COR-L47 (cell line): ENCODE measurements at places on chromosomes 1 and 21.

DNA sequence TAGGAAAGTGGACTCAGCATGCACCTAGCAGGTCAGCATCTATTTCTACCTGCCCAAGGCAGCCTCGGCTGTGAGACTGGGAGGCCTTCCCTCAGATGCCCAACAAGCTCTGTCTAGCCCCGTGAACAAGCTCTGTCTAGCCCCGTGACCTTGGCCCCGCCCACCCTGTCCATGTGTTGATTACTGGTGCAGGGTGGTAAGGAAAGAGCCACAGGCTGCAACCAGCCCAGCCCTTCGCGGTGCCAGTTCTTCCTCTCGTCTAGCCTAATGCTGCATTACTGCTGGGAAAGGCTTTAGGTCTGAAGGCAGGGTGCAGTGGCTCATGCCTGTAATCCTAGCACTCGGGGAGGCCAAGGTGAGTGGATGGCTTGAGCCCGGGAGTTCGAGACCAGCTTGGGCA, 2.2 kb downstream of the GPR153 start:
- no peak for DNase-seq

DNA sequence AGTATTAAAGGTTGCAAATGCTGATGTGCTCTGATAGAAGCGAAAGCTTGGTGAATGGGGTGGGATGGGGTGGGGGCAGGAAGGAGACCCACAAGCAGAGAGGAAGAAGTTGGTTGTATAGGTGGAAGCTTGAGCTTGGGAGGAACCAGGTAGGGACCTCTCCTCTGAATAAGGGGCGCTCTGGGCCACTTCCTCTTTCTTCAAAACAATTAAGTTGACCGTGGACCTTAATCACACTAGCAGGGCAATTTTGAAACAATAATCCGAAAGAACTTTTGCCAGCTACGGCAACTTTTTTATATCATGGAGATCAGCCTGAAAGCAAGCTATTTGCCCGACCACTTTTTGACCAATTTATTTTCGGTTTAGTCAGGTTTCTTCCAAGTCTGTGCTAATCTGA, 1.9 kb upstream of the DYRK1A start:
- no peak for DNase-seq

- no peak for DNase-seq
Measured at GRCh38 chr1:226610671-226611070, 62.1 kb downstream of the STUM start.

- DNase-seq = peak; percentile 22
Measured at GRCh38 chr1:190068304-190068703, 409.4 kb downstream of the BRINP3 start.

DNA sequence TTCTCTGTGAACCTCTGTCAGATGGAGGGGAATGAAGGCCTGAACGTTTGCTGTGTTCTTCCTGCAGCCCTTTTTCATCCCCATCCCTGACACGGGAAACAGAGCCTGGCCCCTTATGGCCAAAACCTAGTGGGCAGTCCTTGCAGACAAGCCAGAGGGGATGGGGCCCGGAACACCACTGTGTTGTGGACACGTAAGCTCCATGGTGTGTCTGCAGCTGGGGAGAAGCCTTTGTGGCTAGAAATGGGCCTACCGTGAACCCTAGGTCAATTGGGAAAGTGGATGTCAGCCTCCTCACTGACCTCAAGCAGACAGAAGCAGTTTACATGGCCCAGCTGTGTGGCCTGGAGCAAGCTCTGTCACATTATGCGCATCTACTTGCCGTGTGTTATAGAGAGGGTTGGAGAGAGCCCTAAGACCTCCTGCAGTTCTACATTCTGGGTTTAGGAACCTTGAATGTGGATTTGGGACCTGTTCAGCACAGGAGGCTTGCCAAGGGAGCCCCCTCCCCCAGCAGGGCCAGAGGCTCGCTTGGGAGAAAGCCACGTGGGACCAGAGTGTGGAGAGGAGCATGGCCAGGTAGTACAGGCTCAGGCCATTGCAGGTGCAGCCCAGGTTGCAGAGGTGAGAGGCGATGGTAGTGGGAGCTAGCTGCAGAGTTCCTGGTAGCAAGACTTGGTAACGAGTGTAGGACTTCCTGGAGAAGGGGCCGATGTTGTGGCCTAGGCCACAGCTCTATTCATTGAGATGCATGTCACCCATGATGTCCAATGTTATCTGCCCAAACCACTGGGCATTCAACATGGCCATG, 20.7 kb downstream of the PARS2 start:
- no peak for DNase-seq

DNA sequence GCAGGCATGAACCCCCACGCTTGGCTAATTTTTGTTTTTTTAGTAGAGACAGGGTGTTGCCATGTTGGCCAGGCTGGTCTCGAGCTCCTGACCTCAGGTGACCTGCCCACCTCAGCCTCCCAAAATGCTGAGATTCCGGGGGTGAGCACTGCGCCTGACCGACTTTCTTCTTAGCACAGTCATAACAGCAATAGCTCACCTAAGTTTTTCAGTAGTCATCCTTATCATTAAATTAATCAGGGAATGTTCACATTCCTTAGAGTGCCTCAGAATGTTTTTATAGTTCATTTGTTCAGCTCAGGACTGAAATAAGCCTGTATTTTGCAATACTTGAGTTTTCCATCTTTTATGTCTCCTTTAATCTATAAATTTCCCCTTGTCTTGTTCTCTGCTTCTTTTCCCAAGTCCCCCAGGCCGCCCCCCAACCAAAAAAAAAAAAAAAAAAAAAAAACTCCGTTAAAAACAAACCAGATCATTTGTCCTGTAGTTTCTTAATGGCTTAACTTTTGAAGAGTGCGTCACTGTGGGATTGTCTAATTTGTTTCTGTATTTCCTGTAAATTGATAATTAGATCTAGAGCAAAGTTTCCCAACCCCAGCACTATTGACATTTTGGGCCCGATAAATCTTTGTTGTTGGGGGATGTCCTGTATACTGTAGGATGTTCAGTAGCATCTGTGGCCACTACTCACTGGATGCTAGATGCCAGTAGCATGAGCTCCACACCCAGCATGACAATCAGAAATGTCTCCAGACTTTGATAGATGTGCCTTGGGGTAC, 120.7 kb downstream of the ITSN1 start:
- DNase-seq = no peak

- no peak for DNase-seq
Measured at GRCh38 chr1:153705484-153705883, 22.4 kb upstream of the INTS3 start.

DNA sequence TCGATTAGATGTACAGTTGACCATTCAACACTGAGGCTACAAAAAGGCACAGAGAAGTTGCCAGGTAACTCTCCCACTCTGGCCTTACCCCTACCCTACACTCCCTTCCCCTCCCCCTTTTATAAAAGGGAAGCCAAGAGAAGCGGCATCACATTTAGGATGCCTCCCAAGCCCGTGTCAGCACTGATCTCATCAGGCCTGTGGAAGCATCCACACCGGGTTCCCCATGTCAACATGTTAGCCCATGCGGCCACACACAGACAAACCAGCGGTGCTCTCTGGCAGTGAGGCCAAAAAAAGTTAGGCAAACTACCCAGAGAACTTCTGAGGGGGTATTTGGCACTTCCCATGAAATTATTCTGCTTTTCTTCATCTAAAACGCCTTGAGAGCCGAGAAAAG, 29.9 kb downstream of the BCAR3 start:
- no peak for DNase-seq

DNA sequence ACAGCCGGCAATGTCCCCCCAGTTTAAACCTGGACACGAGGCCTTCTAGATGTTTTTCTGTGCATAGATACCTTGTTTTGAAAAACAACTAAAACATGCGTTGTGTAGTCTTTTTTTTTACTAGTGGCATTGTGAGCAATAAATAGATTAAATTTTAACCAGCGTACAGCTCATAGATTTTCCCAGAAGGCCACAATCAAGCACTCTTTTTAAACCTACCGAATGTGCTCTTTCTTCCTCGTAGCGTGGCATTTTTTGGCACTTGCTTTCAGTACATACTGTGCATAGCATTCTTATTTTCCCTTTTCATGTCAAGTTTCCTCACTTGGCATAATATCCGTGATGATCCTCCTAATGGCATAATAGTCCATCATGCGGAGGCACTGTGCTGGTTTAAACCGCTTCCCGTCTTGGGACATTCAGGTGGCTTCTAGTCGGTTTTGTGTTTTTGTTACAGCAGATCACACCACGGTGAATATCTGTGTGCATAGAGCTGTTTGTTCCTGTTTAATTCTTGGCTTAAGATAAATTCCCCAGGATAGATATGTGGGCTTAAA, 95.3 kb downstream of the PDE9A start:
- DNase-seq = no peak

DNA sequence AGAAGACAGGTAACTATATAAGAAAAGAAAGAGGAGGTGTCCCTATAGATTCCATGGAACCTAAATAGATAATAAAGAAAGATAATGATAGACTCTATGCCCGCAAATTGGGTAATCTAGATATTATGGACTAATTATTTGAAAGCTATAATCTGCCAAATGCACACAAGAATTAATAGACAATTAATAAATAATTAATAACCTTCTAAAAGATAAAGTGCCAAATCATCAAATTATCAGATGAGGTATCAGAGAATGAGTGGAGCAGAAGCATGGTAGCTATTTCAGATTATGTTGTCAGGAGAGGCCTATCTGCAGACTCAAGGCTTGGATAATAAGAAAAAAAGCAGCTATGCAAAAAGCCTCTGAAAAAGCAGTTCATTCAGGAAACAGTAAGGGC, 1120.8 kb downstream of the PLA2G4A start:
- no peak for DNase-seq

DNA sequence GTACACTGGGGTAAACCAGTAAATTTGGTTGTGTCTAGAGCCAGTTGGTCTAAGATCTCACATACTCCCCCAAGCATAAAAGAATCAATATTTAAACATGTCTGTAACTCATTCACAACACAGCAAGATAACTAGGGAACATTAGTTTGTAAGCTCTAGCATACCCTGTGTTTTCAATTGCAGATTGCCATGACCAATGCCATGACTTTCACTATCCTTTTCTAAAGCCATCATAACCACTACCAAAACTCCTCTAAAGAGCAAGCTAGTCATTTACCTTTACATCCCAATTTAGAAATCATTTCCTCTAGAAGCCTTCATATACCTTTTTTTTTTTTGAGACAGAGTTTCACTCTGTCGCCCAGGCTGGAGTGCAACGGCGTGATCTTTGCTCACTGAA, 56.5 kb upstream of the PLA2G4A start:
- no peak for DNase-seq

DNA sequence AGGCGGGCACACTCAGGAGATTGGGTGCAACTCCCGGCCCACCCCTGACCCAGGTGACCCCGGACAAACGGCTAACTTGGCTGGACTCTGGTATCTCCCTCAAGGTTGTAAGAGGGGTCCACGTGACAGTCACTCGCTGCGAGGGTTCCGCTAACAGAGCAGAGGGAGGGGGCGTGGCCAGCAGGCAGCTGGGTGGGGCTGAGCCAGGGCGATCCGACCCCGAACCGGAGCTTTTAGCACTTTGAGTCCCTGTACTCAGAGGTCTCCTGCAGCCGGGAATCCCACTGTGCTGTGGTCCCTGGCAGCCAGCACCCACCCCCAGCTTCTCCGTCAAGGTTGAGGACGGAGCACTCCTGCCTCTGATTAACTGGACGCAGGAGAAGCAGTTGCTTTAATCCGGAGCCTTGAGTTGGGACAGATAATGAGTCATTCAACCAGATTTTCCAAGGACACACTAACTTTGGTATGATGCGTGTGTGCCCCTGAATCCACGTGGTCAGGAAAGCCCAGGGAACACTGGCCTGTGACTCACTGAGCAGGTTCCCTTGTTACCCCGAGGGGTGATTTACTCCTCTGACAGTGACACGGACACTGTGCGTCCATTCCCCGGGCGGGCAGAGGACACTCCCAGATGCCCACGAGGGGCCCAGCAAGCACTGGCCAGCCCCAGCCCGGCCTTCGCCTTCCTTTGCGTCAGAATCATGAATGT, 16.8 kb downstream of the TRPM2 start:
- peak; percentile 23 for DNase-seq

DNA sequence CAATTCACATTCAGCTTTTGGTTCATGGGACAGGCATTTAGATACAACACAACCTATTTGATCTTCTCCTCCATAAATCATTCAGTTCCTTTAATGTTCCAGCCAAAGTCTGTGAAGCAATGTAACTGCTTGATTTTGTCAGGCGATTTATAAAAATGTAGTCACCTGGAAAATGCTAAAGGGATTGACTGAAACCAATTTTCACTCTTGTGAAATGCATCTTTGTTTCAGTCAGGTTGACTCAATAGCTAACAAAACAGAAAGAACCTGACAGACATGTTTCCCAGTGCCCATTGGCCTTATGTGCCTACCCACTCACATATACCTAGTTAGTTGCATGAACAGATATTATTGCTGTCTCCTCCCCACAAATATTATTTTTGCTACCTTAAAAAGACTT, 335.7 kb downstream of the CHRM3 start:
- no peak for DNase-seq

DNA sequence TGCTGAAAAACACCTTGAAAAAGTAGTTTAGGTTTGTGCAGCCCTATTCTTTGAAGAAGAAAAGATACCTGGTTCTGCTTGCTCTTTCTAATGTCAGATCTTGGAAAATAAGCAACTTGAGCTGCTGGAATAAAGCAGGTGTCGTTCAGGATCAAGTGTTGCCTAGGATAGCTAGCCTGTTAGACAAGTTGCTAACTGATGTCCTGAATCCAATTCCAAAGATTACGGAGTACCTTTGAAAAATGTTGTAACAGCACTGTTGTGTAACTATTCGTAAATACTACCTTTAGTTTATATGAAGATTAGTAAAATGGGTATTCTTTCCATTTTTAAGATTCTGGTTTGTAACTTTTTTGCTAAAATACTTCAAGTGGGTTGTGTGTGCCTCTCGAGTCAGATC, 151.5 kb downstream of the CLEC20A start:
- no peak for DNase-seq

DNA sequence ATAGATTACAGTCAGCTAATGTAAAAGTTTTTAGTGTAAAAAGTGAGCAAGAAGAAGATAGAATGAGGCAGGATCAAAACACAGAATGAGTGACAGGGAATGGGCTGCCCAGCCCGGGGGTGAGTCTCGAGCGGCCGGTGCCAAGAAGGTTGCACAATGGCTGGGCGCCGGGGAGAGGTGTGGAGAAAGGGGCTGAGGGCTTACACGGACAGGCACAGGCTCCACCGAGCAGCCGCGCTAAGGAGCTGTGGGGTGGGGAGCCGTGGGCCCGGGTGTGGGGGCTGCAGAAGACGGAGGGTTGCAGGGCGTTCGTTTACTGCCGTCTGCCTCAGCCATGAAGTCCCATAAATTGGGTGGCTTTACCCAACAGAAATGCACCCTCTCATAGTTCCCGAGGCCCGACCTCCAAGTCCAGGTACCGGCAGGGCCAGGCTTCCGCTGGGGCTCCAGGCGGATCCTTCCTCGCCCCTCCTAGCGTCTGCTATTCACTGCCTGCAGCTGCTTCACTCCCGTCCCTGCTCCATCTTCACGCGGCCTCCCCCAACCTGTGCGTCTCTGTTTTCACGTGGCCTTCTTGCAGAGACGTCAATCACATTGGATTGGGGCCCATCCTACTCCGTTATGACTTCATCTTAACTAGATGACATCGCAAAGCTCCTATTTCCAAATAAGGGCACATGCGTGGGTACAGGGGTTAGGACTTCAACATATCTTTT, 277.2 kb downstream of the CAMTA1 start:
- no peak for DNase-seq

DNA sequence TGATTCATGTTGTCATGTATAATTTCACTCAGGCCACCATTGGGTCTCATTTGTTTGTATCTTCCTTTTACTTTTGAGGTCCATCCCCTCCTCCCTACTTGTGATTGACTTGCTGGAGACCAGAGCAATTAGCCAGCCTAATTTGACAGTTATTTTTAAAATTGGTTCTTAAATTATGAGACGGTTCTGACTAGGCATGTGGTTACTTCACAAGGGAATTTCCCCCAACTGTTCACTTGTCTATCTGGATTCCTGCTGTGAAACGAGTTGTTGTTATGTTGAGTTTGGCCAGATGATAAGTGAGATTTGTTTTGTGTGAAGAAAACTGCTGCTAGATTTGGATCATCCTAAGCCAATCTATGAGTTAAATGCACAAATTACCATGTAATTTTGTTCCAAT, 359.1 kb downstream of the BARHL2 start:
- DNase-seq = peak; percentile 87
